ENCODE measurements at places on chromosomes 2 and 18. TPM values are rescaled to one million over a fixed set of nuclear protein-coding genes. Genes with fewer than 3 reads are reported as not detected.

ACTG2 gene
- 1.6 TPM for total RNA-seq

UNC80 gene
- total RNA-seq, result 0.55 TPM

KIF1A gene
- 58.8 TPM for total RNA-seq

ERBB4 gene
- 166 TPM for total RNA-seq

SNORC gene
- 6.2 TPM for total RNA-seq

SPR gene
- total RNA-seq, result 15.2 TPM

MAP3K19 gene
- total RNA-seq, result not detected

KDM3A gene
- total RNA-seq, result 31.9 TPM

PRR30 gene
- not detected for total RNA-seq

ASPRV1 gene
- total RNA-seq, result 0.84 TPM

Data from endodermal cell (in vitro differentiated cells).